PC-9 (cell line): ENCODE measurements at places on chromosomes 16 and 17.

DNA sequence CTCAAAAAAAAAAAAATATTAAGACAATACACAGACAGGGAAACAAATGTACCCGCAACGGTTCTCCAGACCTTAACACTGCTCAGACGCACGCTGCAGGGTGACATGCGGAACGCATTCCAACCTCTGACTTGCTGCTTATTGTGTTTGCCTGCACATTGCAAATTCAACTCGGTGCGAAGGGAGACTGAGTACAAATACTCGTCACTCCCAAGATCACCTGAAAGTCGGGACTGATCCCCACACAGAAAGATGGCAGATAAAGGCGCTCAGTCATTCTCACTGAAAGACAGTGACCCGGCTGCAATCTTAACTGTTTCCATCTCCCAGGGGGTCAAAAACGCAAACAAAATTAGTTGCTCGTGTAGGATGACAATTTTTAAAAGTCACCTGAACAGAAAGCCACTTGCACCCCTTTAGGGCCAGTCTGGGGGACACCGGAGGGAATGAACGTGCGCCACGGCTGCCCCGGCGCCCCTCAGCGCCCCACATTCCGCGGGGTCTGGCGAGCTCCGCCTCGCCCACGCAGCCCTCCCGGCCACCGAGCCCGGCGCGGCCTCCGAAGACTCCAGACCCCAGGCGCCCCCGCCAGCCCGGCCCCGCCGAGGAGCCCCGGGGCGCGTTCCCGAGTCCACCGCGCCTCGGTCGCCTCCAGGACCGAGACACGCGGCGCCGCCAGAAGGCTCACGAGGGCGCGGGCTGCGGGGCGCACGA is 589 bp downstream of the CLCN7 start:
- no peak for DNase-seq

- DNase-seq: no peak
These were observed 3.8 kb downstream of the G6PC3 start for GRCh38 chr17:44074231-44074910.

DNA sequence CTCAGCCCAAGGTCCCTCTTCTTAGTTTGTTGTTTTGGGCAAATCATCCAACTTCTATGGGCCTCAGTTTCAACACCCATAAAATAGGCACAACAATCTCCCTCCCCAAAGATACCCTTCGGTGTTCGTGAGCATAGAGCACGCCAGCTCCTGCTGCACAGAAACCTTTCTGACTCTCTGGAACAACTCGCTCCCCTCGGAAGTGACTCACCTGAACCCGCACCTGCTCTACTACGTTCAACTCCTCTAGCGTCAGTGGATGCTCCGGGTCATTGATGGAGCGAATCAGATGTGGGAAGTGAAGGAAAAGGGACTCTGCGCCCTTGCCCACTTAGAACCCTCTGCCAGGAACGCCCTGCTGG is 445 bp downstream of the CIAO2B start:
- DNase-seq: no peak

DNA sequence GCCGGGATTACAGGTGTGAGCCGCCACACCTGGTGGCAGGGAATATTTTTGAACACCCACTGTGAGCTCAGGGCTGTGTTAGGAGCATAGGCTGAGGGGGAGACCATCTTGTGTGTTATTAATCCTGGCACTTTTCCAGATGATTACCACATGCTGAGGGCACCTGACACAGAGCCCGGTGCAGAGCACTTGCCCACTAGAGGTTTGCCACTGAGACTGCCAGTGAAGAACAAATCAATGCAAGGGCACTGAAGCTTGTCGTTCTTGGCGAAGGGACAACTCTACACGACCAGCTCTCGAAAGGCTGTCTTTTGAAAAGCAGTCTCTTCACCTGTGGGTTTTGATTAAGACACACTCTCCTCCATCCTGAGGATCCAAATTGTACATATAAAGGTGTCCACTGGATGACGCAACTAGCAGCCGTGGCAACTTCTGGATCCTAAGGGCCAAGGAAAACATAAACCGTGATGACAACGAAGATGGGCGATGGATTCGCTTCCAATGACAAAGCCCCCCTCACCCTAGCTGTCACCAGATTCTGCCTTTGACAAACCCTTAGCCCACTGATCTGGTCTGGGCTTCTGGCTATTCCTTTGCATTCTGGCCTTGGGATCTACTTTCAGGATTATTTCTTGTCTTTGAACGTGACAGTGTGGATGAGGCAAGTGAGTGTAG is 28.7 kb downstream of the WIPI1 start:
- DNase-seq: no peak
